T-helper 2 cell (primary cell): ENCODE measurements at places on chromosomes 4 and X.
A peak's percentile ranks its signal among the peaks of the same experiment; 100 is the strongest.

GRCh38 chr4:61375301-61375700, 175.2 kb downstream of the ADGRL3 start:
- no peak for DNase-seq

GRCh38 chr4:163384434-163384833, 40.7 kb downstream of the NPY5R start:
- no peak for DNase-seq

GRCh38 chr4:144862210-144862609, 216.3 kb downstream of the HHIP start:
- no peak for DNase-seq

DNA sequence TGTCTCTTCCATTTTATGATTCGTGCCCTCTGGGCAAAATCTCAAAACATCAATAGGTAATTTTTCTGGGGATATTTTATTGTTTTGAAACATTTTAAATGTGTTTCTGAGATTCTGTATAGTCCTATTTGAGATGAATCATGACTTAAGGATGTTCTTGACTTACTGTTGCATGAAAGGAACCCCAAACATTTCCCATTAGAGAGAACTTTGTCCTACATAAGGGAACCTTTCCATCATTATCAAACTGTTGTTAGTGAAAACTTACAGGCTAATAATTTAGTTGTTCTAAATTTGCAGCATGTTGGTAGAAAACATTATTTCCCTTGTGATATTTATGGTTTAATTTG, 523.3 kb downstream of the PPARGC1A start:
- no peak for DNase-seq

GRCh38 chr4:165991325-165992180, 118.5 kb downstream of the TLL1 start:
- DNase-seq, result no peak

DNA sequence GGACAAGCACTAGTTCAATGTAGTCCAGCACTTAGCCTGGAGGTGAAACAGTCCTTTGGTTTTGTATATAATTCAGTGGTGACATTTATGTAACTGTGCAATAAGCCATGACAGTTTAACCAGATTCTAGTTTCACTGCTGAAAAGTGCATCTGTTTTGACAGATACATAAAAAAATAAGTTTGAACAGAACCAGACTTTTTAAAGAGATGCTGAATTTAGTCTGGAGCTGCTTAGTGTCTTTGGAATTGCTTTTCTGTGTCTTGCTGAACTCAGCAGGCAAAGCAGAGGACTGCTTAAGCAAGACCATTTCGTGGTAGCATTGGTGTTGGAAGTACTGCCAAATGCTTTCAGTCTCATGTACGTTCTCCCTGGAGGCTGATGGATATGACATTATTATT, 393.5 kb downstream of the MAPK10 start:
- no peak for DNase-seq

DNA sequence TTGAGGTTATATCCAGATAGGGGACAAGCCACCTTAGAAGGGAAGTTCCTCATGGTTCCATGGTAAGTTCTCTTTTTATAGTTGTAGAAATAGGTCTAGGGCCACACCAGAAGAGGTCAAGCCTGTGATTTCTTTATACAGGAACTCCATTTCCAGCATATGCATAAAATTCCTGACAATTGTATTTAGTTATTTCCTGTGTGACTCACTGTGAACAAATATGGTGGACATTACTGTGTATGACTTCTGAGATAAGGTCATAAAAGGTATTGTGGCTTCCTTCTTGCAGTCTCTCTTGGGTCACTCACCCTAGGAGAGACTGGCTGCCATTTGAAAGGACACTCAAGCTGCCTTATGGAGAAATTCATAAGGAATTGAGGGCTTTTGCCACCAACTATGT, 2.2 kb upstream of the C4orf36 start:
- no peak for DNase-seq

GRCh38 chrX:123263270-123263669, 79.2 kb downstream of the GRIA3 start:
- DNase-seq, result no peak

DNA sequence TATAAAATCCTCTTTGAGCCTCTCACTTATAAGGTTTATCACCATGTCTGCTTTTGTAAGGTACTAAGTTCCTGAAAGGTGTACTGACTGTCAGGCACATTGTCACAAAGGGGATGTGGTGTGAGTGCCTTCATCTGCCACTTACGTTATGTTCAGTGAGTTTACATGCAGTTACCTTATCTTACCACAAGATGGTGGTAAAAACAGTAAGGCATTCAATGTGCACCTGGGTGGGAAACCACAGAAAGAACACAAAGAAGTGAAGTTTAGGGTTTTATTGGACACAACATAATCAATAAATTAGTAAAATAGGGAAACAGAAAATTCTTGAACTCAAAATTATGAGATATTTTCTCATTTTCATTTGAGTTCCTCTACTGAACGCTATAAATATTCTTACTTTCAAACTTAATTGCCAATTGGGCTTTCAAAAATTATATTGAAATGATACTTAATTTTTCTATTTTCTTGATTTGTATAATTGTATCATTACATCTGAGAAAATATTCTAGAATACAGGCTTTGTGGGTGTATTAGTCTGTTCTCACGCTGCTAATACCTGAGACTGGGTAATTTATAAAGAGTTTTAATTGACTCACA, 650.8 kb downstream of the PCDH7 start:
- DNase-seq, result no peak

DNA sequence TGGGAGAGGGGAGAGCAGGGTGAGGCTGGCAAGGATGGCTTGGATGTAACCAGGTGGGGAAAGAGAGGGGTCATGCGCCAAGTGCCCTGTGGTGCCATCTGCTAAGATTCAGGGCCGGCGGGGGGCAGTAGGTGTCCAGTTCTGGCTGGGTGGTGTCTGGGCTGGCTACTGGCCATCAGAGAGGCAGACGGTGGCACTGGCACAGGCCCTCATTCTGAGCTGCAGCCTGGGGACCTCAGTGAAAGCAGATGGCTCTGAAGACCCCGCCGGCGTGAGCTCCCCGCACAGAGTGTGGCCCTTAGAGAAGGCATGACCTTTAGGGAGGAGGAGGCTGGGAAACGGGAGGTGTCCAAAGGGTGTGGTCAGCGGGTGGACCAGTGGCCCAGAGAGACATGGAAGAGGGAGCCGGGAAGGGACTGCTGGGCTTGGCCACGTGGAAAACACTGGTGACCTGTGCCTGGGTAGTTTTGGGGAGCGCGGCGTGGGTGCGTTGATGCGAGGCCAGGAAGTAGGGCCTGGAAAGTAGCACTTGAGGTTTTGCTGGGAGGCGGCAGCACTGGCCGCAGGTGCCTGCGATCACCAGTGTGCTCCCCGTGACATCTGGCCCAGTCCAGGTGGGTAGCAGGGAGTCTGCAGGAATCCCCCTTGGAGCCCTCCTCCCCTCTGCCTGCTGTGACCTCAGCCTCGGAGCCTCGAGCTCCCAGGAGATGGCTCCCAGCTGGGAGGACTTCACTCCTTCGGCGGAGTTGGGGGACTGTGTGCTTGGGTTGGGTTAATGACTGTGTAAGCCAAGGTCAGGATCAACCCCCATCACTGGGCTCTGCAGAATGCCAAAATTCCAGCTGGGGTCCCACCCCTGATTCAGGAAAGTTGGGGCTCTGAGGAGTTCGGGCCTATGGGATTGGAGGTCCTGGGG, 9.3 kb upstream of the SH3TC1 start:
- DNase-seq, result no peak

GRCh38 chr4:28092610-28093009, 1232.0 kb downstream of the STIM2 start:
- no peak for DNase-seq

GRCh38 chr4:66567551-66567950, 897.3 kb upstream of the EPHA5 start:
- no peak for DNase-seq

DNA sequence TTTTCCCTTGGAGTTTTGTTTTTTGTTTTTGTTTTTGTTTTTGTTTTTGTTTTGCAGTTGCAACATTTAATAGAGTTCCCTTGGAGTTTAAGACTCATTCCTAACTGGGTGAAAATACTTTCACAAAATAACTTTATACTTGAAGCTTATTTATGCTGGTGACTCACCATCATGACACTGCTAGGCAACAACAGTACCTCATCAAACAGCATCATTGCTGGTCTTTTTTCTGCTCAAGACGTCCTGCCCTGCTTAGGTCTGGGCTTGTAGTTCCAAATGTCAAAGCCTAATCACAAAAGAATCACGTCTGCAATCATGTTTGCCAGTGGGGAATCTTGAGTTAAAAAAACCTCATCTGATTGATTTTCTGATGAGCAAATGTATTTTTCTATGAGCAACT, 105.7 kb upstream of the PRPS2 start:
- no peak for DNase-seq

DNA sequence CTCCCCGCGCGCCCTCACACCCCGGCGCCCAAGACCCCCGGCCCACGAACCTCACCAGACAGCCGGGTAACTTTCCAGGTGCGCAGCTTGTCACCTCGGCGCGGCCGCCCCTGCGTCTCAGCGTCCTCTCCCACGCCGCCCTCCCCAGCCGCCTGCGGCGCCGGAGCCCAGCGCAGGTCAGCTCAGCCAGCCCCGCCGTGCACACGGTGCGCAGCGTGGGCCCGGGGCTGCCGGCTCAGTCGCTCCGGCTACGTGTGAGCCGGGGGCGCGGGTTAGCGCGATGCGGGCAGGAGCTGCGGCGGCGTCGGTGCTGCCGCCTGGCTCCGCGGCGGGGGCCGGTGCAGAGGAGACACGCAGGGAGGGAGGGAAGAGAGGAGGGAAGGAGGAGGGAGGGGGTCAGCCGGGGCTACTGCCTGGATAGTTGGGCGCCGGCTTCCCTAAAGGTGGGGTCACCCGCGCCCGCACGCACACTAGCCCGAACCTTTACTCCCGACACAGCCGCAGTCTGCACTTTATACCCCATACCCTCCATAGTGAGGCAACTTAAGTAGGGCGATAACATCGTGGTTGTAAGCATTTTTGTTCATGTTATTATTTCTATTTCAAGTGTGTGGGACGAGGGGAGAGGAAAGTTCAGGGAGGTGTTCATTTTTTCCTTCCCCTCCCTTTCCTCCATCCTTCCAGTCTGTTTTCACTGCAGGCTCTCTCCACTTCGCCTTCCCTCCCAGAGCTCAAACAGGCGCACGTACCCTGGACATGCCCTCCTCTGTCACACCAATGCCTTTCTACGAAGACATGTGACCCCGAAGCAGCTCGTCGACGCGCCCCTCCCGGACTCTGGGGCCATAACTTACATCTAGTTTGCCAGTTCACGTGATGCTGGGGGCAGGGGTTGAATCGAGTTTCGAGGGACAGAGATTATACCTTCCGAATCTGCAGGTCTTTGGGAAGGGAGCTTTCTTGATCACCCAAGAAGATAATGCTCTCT, at the start of gene PRKG2:
TSS of gene PRKG2 (minus strand) at position 342 of the 988 bp plus-strand sequence. CDS start 10,175 bp downstream, outside the sequence.
- no peak for DNase-seq

GRCh38 chr4:10267066-10267465, 150.5 kb upstream of the WDR1 start:
- no peak for DNase-seq

GRCh38 chrX:9664224-9664623, 101.4 kb downstream of the GPR143 start:
- DNase-seq, result no peak

- no peak for DNase-seq
Measured at GRCh38 chrX:129698150-129698549, 40.6 kb upstream of the XPNPEP2 start.

DNA sequence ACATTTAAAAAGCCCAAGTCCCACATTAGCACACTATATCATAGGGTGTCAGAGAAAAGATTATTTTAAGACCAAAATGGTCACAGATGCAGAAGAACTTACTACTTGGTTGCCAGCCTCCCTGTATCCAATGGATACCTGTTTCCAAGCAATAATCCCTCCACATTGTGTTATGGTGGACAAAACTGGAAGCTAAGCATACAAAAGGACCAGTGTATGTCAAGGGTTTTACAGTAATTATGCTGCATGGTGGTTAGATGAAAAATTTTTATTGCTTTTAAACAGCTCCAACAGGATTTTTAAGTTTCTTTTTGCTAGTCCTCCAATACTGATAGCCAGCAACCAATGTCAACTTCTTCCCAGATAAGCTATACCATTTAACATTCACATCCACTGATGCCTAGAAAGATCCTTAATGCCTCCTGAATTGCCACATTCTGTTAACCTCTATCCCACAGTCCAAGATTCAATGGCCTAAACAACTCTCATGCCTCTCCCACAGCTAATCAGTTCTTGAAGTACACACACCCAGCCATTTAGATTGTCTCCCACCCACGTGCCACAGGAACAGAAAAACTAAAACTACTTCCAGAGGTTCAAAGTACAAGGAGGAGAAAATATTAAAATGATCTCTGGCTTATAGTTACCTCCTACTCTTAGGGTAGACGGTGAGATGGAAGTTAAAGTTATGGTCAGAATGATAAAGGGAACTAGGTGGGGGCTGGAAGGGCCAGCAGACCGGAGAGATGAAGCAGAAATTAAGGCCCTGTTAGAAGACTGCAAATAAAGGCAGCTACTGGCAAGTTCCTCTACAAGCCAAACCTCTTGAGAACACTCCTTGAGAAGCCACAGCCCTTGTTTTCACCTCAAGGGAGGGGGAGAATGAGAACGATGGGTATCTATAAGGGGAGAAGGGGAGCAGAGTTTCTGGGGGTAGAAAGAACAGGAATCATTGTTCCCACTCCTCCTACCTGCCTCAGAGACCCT, 5.5 kb downstream of the MED14 start:
- no peak for DNase-seq

GRCh38 chrX:136275553-136275952, 24.4 kb upstream of the MAP7D3 start:
- no peak for DNase-seq

- DNase-seq, result no peak
Measured at GRCh38 chr4:6272863-6273660, 3.4 kb downstream of the WFS1 start.

- peak; percentile 53 for DNase-seq
Measured at GRCh38 chr4:6180841-6181631, 19.3 kb downstream of the JAKMIP1 start.

GRCh38 chr4:187485676-187486075, 509.9 kb upstream of the ZFP42 start:
- DNase-seq, result no peak

DNA sequence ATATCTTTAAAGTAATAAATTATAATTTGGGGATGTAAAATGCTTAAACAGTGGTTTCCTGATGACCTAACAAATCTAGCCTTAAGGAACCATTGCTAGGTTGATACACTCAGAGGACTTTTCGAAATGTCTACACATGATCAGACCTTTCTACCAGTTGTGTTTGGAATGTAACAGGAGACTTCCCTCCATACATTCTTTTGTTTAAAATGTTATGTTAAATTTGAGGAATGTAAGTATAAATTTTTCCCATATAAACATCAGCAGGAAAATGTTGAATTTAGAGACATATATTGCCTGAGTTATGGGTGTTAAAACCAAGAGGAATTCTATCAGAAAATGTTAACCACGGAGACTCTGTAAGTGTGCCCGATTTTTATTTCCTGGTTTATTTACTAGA, 190.6 kb upstream of the SPRY1 start:
- no peak for DNase-seq

DNA sequence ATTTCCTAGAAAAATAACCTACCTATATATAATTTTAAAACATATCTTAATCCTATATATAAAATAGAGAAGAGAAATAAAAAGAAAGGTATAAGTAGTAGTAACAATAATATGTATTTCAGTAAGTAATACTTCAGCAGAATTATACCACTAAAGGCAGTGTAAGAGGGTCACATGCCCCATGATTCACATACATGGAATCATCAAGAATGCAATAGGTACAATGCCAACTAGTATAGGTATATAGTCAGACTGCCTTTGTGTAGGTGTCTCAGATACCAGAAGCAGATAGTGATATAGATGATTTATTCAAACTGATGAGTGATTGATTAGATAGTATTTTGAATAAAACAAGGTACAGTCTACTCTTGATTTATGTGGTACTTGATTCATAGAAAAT, 9.4 kb downstream of the AIMP1 start:
- DNase-seq, result no peak

- DNase-seq, result no peak
Measured at GRCh38 chrX:149568701-149569296, 18.5 kb downstream of the MAGEA9B start.
